ENCODE measurements at places on chromosomes 1 and 21.

- no peak for DNase-seq
These were observed at the start of gene TIE1 for GRCh38 chr1:43300378-43301094. TIE1 (plus strand) TSS chr1:43300982; CDS start chr1:43301072, 90 bp downstream.

- DNase-seq, result no peak
These were observed 7.1 kb downstream of the AMIGO1 start for GRCh38 chr1:109502364-109502851.

DNA sequence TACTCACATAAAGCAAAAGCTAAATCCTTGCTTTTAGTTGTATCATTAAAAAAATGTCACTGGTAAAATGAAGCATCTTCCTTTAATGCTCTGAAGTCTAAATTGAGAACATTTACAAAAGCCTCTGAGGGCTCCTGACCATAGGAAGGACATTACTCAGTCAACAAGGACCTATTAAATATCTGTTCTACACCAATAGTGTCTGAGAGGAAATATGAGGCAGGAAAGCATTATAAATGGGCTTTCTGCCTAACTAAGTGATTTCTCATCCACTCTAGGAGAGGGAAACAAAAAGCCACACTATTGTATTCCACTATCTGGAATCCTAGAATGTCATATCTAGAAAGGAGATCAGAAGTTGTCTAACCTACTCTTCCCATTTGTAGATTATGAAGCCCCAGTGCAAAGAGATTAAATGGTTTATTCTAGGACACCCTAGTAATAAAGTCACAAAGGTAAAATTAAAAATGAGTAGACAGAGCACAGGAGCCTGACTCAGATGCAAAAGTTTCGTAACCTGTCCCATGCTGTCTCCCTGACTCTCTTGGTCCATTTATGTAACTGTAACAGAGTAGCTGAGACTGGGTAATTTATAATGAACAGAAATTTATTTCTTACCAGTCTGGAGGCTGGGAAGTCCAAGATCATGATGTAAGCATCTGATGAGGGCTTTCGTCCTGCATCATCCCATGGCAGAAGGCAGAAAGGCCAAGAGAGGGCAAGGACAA lies 17.6 kb downstream of the RGS1 start:
- DNase-seq, result no peak

- no peak for DNase-seq
These were observed 120.8 kb downstream of the DMRTB1 start for GRCh38 chr1:53580009-53580400.

- peak; percentile 51 for DNase-seq
These were observed 86.4 kb downstream of the FAF1 start for GRCh38 chr1:50873458-50874187.

- DNase-seq, result peak; percentile 42
These were observed 23.5 kb downstream of the F11R start for GRCh38 chr1:160997323-160998038.

DNA sequence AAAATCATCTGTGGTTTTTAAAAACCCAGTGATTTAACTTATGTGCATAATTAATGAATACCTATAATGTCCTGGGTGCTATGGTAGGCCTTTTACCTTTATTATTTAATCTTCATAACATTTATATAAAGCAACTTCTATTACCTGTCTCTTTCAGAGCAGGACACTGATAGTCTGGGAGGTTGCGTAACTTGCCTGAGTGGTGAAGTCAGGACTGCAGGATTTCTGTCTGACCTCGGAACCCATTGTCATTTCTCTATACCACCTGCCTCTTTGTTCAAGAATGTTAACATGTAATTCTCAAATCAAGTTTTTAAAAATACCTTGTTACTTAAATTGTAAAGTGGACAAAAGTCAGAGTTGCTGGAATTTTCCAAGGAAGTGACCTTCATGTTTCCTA lies 41.0 kb upstream of the BACH1 start:
- no peak for DNase-seq

- no peak for DNase-seq
These were observed 1.8 kb downstream of the KPRP start for GRCh38 chr1:152759453-152760173.

- DNase-seq, result no peak
These were observed 13.2 kb downstream of the FCER1A start for GRCh38 chr1:159315381-159315780.

DNA sequence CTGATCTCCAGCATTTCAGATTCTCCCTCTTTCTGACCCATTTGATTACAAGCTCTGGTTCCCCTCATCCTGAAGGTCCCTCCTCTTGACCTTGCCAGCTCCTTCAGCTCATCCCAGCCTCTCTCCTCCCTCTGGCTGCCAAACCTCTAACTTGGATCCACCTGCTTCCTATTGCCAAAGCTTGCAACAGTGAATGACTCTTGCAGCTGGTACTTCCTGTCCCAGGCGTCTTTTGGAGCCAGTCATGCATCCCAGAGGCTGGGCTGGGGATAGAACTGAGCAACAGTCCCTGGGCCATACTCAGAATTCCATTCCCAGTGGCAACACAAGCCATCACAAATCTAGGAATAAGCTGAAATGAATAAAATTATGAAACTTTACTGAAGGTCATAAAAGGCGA lies 27.7 kb upstream of the SPOCD1 start:
- DNase-seq, result peak; percentile 92

DNA sequence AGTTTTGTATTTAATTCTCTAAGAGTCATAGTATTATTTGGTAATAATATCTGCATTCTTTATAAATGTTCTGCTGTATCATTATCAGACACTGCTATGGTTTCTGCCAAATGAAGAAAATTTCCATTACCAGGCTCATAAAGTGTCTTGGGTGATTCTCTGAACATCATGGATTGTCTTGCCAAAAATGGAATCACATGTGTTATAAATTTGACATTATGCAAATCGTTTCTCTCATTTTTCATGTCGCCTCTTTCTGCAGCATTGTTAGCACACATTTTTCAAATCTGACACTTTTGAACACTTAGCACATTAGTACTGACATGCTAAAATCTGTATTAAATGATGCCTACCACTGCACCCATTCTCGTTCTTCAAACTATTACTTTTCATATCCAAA lies 74.2 kb upstream of the NEK7 start:
- DNase-seq, result peak; percentile 6

GRCh38 chr1:197862671-197863070 lies 39.8 kb upstream of the C1orf53 start:
- no peak for DNase-seq

DNA sequence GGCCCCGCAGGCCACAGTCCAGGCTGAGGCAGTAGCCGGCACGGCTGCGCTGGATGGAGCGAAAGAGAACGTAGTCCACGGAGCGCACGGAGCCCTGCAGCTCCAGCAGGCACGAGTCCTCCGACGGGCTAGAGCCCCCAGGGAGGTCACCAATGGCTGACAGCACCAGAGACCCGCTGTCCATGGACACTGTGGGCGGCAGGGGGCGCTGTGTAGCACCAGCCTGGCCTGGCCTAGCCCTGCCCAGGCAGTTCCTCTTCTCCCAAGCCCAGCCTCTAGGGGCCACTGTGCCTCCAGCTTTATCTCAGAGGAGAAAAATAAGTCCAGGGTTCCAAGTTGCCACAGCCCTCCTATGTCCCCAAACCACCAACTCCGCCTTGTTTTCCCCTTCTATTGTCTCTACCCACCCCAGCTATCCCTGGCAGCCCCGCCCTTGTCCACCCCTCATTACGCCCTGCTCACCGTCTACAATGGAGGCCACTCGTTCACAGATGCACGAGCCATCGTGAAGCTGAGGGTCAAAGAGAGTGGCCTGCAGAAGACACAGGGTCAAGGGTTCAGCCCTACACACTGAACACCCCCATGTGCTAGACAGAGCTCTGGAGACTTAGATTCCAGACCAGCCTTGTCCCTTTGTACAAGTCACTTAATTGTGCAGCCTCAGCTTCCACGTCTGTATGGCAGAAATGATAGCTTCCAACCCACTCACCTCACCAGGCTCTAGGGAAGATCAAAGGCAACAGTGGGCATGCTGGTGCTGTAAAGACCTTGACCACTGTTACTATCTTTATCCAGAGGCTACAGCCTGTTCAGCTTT lies 4.4 kb downstream of the ENTREP3 start:
- DNase-seq, result peak; percentile 84

DNA sequence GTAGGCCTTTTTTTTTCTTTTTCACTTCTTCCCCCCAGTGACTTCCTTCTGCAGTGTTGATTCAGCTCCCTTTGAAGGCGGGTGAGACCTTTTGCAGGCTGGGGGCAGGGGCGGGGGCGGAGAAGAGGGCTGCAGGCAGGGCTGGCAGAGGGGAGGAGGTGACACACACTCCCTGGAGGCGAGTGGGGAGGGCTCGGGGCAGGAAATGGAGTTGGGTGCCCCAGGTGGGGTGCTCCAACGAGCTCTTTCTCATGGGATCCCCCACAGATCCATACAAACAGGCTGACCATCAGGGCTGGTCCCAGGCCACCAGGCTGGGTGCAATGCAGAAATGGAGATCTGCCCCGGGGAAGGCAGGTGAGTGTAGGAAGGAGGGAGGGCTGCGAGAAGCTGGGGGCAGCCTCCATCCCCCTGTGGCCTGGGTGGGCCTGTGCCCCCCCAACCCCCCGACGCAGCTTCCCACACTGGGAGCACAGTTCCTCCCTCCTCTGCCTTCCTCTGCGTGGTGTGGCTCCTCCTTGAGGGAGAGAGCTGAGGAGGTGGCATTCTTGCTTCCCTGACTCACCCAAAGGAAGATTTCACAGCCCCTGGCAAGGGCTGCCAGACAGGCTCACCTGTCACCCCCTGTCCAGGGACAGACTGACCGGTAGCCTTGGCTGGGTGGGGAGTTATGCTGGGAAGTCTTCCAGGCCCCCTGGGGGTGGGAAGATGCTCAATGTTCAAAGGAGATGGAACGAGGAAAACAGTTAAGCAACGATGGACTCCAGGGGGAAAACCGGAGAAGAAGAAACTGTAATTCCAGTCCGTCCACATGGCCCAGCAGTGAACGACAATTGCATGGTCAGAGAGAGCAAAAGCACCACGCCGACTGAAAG lies 7.1 kb upstream of the ITGB2 start:
- DNase-seq, result peak; percentile 46

DNA sequence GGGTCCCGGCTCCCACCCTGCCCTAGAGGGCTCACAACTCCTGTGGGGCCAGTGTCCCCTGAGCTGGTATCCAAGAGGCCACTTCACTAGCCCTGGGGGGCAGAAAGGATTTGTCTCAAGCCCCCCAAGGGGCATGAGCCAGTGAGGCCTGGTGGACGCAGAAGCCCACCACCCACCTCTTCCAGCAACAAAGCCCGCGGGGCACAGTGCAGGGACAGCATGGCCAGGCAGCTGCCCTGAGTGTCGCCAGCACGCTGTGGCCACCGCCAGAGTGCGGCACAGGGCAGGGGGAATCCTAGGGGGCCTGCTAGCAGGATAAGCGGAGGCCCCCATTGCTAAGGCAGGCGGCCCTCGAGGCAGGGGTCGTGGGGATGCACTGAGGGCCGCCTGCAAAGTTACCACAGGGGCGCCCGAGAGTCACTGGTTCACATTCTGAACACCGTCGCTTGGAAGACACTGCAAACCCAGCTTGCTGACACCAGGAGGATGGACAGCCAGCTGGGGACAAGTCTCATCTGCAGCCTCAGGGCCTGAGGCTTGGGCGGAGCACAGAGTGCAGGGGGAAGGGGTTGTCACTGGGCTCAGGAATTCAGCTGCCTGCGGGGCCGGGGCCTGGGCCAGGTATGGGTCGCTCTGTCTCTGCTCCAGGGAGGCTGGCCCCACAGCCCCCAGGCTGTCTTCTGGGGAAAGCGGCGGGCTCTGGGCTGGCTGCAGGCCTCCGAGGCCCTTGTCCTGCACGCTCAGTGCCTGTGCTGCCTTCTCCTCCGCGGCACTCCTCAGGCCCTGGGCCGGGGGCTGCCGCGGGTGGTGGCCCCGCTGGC lies 26.8 kb downstream of the SLC19A1 start:
- DNase-seq, result no peak

DNA sequence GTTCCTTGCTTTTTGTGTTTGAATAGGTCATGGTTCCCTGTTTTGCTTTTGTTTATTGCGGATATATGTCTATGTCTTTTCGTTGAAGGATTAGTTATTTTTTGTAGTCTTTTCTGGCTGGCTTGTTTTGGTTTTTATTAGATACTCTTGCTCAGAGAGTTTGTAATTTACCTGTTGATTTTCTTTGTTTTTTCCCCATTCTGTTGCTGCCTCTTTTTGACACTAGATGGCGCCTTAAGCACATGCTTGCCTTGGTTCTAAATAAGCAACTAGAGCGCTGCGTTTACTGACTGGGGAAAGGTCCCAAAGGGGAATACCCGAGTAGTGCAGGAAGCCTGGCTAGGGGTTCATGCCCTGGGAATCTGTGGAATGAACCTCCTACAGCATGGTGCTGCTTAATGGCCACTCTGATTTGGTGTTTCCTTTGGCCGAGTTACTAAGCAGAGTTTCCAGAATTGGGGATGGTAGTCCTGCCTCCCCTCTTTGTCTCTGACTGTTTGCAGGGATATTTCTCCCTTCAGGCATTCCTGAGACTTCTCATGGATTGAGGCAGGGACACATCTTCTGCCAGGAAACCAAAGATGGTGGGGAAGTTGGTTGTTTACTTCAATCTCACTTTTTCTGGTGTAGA lies 143.2 kb downstream of the PTPRU start:
- DNase-seq, result no peak

- no peak for DNase-seq
These were observed 591 bp upstream of the KDM1A start for GRCh38 chr1:23018661-23019093.

GRCh38 chr1:6700853-6701436 lies 671 bp downstream of the DNAJC11 start:
- DNase-seq, result no peak

GRCh38 chr1:29255134-29255666 lies 18.9 kb downstream of the PTPRU start:
- DNase-seq, result no peak

DNA sequence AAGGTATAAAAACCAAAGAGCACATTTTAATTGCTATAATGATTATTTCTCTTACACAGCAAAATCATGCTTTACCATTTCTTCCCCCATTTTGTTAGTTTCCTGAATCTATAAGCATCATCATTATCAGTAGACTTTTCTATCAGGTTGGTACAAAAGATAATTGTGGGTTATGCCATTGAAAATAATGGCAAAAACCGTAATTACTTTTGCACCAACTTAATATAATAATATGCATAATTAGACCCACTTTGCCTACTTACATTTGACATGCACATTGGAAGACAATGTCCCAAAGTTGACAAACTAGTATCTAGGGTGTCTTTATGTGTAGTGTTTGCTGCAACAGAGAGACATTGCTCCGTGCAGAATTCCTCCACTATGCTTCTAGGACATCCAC lies 594.2 kb downstream of the LMO4 start:
- DNase-seq, result no peak

- DNase-seq, result peak; percentile 37
These were observed 72.5 kb downstream of the KCNT2 start for GRCh38 chr1:196535727-196536126.

GRCh38 chr1:62012836-62013235 lies 181.8 kb upstream of the L1TD1 start:
- DNase-seq, result peak; percentile 4
